ENCODE measurements at places on chromosomes 1 and 21. TPM values are rescaled to one million over a fixed set of nuclear protein-coding genes. Genes with fewer than 3 reads are reported as not detected.
A peak's percentile ranks its signal among the peaks of the same experiment; 100 is the strongest.

LCE6A gene
- not detected for total RNA-seq

C1QA gene
- not detected for total RNA-seq

SAMD13 gene
- total RNA-seq, result 0.29 TPM

NMNAT1 gene
- 13.6 TPM for total RNA-seq

KIF2C gene
- 36.2 TPM for total RNA-seq

KCNT2 gene
- 1.1 TPM for total RNA-seq

KRTAP12-2 gene
- not detected for total RNA-seq

DNA sequence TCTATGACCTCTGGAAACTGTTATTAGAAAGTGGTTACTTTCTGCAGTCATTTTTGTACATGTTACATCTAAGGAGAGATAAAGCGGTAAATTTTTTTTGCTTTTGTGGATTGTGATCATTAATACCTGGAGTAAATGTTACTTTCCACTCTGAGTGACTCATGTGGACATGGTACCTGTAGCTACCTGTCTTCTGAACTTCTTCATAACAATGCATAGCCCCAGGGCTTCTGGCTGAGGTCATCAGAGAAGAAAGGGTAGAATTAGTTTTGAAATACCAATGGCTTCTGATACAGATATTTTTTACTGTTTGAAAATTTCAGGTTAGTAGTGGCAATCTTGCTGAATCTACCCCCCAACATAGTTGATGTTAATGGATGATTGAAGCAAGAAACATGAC, 489.3 kb downstream of the RWDD3 start:
- H3K36me3 ChIP-seq, result peaks cover 4% of the 10 kb centered on the region
- no peak overlapping the region for H3K4me3 ChIP-seq
- no peaks in the 10 kb centered on the region for H3K27me3 ChIP-seq
- H3K27ac ChIP-seq, result no peak overlapping the region
- no peak for DNase-seq
- H3K4me1 ChIP-seq, result no peaks in the 10 kb centered on the region

- H3K27ac ChIP-seq, result no peak overlapping the region
- peaks cover 2% of the 10 kb centered on the region for H3K27me3 ChIP-seq
- no peak overlapping the region for H3K4me3 ChIP-seq
- H3K36me3 ChIP-seq, result no peaks in the 10 kb centered on the region
- peaks cover 8% of the 10 kb centered on the region for H3K4me1 ChIP-seq
Measured at GRCh38 chr1:98651116-98651632, 10.3 kb upstream of the SNX7 start.

DNA sequence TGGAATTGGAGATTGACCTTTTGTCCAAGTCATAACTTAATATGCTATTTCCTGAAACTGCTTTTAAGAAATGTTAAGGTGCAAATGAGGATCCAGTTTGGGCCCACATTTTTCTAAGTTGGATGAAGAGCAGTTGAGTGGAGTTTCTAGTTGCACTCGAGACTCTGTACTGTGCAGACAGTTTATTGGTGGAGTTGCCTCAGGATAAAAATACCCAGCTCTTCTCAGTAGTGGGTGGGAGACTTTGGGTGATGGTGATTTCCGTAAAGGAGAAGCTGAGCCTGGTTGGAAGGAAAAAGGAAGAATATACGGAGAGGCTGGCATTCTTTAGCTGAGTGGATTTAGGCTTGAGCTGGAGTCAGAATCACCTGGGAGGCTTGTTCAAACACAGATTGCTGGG, 49.9 kb downstream of the CAMTA1 start:
- no peak for DNase-seq
- no peak overlapping the region for H3K27ac ChIP-seq
- H3K4me1 ChIP-seq, result peaks cover 5% of the 10 kb centered on the region
- no peaks in the 10 kb centered on the region for H3K27me3 ChIP-seq
- H3K36me3 ChIP-seq, result peaks cover 12% of the 10 kb centered on the region
- H3K4me3 ChIP-seq, result no peak overlapping the region

DNA sequence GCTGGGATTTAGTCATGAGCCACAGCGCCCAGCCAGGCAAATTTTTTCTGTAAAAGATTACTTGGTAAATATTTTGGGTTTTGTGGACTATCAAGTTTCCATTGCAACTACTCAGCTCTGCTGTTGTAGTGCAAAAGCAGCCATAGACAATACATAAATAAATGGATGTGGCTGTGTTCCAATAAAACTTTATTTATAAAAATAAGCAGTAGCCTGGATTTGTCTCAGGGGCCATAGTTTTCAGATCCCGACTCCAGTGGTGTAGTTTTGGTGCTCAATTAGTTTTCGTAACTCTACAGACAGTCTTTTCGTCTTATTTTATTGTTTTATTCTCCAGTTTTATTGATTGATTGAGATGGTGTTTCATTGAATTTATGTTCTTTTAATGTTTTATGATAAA, 80.1 kb upstream of the IVNS1ABP start:
- DNase-seq, result no peak
- H3K4me3 ChIP-seq, result no peak overlapping the region
- H3K4me1 ChIP-seq, result peaks cover 19% of the 10 kb centered on the region
- H3K27me3 ChIP-seq, result no peaks in the 10 kb centered on the region

- H3K27me3 ChIP-seq, result no peaks in the 10 kb centered on the region
- peak; percentile 41 for DNase-seq
- H3K27ac ChIP-seq, result peak overlapping the region; percentile 35
- H3K4me3 ChIP-seq, result peak overlapping the region; percentile 36
- peaks cover 27% of the 10 kb centered on the region for H3K4me1 ChIP-seq
Measured at GRCh38 chr1:236083650-236084385, 18.9 kb upstream of the NID1 start.

- no peak overlapping the region for H3K27ac ChIP-seq
- DNase-seq, result no peak
- H3K4me1 ChIP-seq, result peaks cover 26% of the 10 kb centered on the region
- H3K27me3 ChIP-seq, result no peaks in the 10 kb centered on the region
- H3K36me3 ChIP-seq, result no peaks in the 10 kb centered on the region
- no peak overlapping the region for H3K4me3 ChIP-seq
Measured at GRCh38 chr1:199298825-199299224, 660.0 kb downstream of the PTPRC start.

DNA sequence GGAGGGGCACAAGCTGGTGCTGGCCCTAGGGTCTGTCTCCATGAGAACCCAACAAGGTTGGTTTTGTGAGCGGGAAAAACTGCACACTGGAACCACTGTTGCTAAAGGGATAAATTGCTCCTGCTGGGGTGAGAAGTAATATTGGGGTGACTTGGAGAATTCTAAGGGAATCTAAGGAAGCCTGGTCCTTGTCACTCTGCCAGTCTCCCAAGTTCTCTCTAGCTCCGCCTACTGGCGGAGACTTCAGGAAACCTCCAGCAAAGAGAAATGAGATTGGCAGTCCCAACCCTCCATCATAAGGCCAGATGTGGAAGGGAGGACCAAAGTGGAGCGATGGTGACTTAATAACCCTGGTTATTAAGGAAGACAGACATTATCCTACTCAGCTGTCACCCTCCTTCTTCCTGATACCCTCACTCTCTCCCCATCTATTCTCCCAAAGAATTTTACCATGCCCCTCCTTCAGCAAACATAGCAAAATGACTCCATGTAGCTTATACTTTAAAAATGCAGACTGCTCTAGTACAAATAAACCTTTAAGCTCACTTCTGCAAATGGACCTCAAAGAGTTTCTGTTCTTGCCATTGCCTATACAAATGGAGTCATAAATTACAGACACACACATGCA, 2.7 kb downstream of the LCE1F start:
- no peaks in the 10 kb centered on the region for H3K36me3 ChIP-seq
- DNase-seq, result peak; percentile 13
- H3K4me1 ChIP-seq, result no peaks in the 10 kb centered on the region
